ENCODE measurements at places on chromosomes 12 and 14.

- no peak for DNase-seq
Observed at GRCh38 chr14:84453307-84453950, 1076.5 kb upstream of the FLRT2 start.

DNA sequence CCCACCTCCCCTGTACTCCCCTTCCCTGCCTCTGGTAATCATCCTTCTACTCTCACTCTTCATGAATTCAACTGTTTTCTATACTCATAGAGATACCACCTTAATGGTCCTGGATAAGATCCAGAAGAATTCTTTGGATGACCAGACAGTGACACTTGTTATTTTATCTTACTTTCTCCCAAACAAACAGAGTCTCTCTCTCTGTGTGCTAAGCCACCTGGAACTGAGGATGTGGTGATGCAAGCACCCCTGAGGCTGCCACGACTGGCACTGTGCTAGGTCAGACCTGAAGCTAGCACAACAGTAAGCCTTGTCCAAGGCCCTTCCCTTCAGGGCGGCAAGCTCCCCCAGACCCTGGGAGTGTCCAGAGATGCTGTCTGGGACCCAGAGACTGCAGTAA is 250.2 kb downstream of the C12orf50 start:
- no peak for DNase-seq

- no peak for DNase-seq
Observed at GRCh38 chr14:77707355-77707723, 484 bp downstream of the ALKBH1 start.

DNA sequence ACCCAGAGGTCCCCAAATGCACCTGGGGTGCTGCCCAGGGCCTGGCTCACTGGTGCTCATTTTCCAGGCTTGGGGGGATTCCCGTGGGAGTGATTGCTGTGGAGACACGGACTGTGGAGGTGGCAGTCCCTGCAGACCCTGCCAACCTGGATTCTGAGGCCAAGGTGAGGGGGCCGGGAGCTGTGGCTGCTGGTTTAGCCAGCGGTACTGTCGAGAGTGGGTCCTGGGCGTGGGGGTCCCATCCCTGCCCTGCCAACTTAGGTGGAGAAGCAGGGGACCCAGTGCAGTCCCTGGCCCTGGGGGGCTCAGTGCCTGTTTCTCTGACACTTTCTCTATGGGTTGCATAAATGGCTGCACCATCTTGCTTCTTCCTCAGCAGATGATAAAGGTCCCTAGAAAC is 50.9 kb downstream of the FOXN4 start:
- DNase-seq: no peak

DNA sequence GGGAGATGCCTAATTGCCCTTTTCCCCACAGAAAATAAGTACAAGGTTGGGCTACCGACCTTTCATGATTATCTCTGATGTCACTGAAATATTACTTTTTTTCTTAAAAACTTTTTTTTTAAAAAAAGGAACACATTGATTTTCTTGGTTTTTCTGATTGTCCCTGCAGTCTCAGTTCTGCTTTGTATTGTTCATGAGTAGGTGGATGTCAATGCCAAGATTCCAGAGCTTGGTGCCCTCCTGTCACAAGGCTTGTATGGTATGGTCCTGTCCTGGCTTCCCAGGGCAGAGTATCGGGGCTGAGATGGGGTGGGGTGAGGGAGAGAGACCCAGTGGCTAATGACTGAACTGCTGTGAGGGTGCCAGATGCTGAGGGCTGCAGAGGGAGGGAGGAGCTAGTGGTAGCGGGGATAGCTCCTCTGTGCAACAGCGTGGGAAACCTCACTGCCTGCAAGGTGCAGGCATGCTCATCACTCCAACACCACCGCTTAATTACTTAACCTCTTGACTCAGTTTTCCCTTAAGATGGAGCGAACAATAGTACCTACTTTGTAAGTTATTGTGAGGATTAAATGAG is 4.4 kb upstream of the CTDSP2 start:
- no peak for DNase-seq

DNA sequence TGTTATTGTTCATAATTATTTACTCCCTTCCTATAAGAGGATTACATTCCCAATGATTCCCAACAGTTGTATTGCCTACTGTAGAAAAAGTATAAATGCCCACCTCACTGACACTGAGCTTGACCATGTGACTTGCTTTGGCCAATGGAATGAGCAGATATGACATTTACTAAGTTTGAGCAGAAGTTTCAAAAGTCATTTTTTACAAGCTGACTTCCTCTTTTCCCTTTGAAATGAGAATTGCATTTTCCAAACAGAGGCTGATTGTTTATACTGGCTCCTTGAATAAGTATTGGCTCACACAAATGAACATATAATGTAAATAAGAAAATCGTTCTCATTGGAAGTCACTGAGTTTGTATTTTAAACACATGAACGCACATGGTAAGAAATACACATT is 116.4 kb upstream of the LRFN5 start:
- DNase-seq: no peak

- DNase-seq: no peak
Observed at GRCh38 chr14:54901380-54902142, 1.1 kb downstream of the GCH1 start.

DNA sequence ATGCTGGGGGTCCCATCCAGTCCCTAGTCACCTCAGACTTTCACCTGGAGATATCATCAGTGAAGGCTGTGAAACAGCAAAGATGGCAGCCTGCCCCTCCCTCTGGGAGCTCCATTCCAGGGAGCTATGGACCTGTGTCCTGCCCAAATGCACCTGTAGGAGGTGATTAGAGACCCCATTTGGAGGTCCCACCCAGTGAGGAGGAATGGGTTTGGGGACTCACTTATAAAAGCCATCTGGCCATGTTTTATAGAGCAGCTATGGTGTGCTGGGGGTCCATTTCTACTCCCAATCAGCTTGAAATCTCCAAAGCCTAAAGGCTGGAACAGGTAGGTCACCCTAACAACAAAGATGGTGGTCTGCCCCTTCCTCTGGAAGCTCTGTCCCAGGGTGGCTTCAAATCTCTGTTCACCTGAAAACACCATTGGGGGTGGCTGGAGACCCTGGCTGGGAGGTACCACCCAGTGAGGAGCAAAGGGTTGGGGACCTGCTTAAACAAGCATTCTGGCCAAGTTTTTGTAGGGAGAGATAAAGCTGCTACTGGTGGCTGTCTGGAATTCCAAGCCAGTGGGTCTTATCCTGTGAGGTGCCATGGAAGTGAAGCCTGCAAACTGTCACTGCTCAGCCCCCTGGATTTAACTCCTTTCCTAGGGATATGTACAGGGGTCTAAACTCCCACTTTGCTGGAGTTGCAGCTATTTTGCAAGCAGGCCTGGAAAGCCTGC is 182.3 kb downstream of the RASSF9 start:
- no peak for DNase-seq
